ENCODE measurements at places on chromosomes 7 and 10.

DNA sequence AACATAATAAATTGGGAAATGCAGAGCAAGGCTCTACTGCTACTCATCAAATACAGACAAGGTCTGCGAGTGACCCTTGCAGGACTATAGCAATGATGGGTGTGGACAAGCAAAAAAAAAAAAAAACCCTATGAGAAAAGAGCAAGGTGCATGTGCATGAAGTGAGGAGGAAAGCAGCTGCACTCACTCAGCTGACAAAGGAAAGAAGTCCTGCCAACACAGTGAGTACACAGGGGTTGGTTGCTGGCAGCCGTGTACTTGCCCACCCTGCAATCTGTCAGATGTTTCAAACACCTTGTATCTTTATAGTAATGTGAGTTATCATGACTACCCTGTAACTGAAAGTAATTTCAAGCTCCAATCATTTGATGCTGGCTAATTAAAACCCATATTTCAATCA, 20.5 kb downstream of the CHCHD3 start:
- no peak for DNase-seq

DNA sequence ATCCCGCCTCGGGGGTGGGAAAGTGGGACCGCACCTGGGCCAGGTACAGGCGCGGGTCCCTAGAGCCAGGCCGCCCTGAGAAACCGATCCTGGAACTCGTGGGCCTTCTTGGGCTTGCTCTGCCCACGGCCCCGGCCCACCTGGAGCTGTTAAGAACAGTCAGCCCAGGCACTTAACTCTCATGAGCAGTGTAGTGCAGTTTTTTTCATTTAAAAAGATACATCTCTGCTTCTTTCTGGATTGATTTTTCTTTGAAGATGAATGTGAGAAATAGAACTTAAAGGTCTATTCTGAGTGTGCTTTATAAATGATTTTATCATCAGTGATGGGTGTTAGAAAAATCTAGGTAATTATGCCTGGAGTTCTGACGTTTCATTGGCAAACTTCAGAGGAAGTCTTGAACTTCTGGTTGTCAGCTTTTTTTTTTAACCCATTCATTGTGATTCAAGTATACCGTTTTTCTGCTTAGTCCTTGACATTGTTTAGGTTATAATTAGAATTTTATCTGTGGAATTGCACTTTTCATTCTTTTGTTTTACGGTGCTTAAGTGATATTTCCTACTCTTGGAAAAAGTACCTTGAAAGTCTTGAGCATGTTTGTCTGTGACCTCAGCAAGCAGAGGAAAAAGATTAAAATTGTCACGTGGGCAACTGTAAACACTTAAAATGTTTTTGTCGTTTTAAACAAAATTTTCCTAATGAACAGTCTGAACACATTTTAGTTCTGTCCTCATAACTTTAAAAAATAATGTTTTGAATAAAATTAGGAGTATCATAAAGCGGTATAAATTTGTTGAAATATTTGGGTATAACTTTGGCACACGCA, 906 bp downstream of the CDK1 start:
- DNase-seq: peak; percentile 53

- peak; percentile 47 for DNase-seq
These were observed 3.2 kb downstream of the DNAJB6 start for GRCh38 chr7:157339777-157340677.

- DNase-seq: no peak
These were observed 103.5 kb upstream of the CELF2 start for GRCh38 chr10:10914144-10914543.

DNA sequence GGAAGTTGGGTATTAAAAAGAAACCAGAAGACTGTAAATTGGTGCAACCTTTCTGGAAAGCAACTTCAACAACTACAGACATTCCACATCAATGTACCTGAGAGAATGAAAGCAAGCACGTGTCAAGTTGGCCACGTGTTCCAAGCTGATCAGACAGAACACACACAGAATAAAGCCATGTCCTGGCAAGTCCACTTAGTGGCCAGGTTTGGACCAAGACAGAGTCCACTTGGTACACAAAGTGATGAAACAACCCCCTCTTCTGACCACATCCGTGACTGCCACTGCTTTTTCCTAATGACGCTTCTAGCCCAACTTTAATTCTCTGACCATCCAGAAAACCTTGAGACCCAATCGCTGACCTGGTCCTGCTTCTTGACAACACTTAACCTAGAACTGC, 109.4 kb downstream of the ABLIM1 start:
- DNase-seq: no peak
